ENCODE measurements at places on chromosomes 1 and 21.

DNA sequence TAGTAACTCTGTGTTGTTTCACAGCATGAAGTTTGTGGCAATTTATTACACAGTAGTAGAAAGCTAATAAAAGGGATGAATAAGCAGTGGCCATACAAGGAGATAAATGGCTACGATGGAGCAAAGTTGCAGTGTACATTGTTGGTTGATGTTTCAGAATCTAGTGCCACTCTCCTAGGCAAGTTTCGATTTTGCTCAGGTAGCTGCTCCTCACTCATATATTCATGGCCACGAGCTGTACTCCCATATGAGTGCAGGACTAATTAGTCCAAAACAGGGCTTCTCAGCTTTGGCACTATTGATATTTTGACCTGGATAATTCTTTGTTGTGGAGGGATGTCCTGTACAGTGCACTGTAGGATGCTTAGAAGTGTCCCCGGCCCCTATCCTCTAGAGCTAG lies 30.0 kb upstream of the ATP1A1 start:
- no peak for DNase-seq

DNA sequence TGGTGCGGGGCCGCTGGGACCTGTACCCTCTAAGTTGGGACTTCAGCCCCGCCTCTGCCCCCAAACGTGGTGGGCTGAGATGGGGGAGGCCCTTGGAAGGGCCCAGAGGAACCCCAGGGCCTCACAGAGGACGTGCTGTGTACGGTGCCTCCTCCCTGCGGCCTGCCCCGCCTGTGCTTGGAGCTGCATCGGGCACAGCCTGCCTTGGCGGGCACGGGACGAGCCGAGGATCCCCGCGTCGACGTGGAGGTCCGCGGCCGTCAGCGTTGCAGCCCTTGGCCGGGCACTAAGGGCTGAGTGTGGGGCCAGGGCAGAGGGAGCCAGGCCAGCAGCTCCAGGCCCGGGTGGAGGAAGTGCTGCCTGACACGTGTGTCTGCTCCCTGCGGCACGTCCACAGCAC lies 43.4 kb downstream of the PRKCZ start:
- DNase-seq: no peak

- no peak for DNase-seq
Measured at GRCh38 chr1:156021093-156021428, 310 bp upstream of the SSR2 start.

- DNase-seq: no peak
Measured at GRCh38 chr1:941015-941587, 17.4 kb downstream of the SAMD11 start.

DNA sequence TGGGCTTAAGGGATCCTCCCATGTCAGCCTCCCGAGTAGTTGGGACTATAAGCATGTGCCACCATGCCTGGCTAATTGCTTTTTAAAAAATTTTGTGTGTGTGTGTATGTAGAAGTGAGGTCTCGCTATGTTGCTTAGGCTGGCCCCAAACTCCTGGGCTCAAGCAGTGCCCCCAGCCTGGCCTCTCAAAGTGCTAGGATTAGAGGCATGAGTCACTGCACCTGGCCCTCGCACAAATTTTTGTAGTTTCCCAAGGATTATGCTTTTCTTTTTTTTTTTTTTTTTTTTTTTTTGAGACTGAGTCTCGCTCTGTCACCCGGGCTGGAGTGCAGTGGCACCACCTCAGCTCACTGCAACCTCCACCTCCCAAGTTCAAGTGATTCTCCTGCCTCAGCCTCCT lies 144.4 kb upstream of the HNRNPU start:
- no peak for DNase-seq

GRCh38 chr21:34994766-34995631 lies 54.1 kb downstream of the RUNX1 start:
- no peak for DNase-seq
